NCI-H226 (cell line): ENCODE measurements at places on chromosomes 4 and X.
A peak's percentile ranks its signal among the peaks of the same experiment; 100 is the strongest.

GRCh38 chrX:115949900-115950822 lies 220.4 kb upstream of the AGTR2 start:
- no peak for DNase-seq

DNA sequence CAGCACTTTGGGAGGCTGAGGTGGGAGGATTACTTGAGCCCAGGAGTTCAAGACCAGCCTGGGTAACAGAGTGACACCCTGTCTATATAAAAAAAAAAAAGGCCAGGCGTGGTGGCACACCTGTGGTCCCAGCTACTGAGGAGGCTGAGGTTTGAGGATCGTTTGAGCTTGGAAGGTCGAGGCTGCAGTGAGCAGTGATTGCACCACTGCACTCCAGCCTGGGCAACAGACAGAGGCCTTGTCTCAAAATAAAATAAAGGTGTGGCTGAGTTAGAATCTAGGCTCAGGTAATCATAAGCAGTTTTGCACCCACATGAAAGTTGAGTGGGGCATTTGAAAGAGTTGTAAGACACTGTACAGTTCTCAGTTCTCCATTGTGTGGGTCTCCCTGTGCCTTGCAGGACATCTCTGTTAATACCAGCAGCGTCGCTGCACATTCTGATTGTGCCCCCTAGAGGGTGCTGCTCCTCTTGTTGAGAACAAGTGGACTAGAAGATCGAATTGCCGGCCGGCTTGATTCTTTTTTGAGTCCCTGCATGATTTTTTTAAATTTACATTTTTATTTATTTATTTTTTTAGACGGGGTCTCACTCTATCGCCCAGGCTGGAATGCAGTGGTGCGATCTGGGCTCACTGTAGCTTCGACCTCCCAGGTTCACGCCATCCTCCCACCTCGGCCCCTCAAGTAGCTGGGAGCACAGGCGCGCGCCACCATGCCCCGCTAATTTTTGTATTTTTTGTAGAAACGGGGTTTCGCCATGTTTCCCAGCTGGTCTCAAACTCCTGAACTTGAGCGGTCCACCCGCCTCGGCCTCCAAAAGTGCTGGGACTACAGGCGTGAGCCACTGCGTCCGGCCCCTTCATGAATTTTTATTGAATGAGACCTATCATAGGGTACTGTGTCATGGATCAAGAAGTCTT lies 73.6 kb upstream of the RBMX start:
- peak; percentile 38 for DNase-seq

DNA sequence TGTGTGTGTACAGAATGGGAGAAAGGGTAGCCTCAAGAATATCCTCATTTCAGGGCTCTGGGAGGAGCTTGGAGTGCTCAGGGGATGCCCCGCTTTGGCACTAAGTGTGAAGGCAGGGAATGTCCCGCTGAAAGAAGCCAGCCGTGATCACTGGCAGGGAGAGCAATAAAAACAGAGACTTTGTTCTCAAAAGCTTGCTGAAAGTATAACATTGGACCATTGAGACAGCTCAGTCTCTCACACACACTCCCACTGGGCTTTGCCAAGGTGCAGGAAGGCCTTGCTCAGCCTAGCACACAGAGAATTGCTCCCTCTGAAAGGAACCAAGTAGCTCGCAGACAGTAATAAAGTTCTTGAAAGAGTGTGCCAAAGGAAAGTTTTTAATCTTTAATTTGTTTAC lies 143.8 kb upstream of the SLITRK2 start:
- no peak for DNase-seq

DNA sequence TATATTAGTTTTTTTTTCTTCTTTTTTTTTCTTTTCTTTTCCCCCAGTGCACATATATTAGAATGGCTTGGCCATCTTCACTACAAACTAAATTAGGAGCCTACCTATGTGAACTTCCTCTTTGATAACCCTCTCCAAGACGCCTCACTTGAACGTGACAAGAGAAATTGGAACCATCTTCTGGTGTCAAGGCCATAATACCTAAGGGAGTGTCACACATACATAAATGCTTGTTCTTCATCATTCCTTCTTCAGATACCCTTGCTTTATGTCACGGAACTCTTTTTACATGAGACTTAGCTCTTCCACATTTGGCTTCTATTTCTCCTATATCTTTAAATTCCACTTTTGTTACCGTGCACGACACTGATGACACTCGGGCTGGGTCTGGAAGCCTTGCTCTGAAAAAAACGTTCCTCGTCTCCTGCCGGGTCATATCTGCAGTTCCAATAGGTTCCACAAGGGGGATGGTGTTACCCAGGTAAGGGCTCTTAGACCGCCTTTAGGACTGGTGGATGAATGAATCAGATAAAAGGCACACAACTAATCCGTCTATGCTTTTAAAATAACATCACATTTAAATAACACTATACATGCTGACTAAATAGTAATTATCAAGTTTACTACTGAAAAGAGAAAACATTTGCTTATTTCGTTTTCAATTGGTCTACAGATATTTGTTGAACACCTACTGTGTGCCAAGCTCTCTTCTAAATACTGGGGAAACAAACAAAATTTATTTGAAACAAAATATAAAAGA lies 19.9 kb downstream of the DGAT2L6 start:
- peak; percentile 16 for DNase-seq
